ENCODE measurements at places on chromosomes 5 and 9.
A peak's percentile ranks its signal among the peaks of the same experiment; 100 is the strongest.

GRCh38 chr9:129685220-129685932, 19.9 kb downstream of the PRRX2 start:
- H3K4me1 ChIP-seq, result peaks cover 7% of the 10 kb centered on the region
- peaks cover 7% of the 10 kb centered on the region for H3K27me3 ChIP-seq
- H3K4me3 ChIP-seq, result no peak overlapping the region
- peak; percentile 79 for DNase-seq
- no peak overlapping the region for H3K27ac ChIP-seq

GRCh38 chr5:88142886-88143692, 125.6 kb downstream of the TMEM161B start:
- H3K4me3 ChIP-seq, result no peak overlapping the region
- no peaks in the 10 kb centered on the region for H3K4me1 ChIP-seq
- no peak overlapping the region for H3K27ac ChIP-seq
- no peak for DNase-seq
- H3K36me3 ChIP-seq, result no peaks in the 10 kb centered on the region
- peaks cover 15% of the 10 kb centered on the region for H3K27me3 ChIP-seq

DNA sequence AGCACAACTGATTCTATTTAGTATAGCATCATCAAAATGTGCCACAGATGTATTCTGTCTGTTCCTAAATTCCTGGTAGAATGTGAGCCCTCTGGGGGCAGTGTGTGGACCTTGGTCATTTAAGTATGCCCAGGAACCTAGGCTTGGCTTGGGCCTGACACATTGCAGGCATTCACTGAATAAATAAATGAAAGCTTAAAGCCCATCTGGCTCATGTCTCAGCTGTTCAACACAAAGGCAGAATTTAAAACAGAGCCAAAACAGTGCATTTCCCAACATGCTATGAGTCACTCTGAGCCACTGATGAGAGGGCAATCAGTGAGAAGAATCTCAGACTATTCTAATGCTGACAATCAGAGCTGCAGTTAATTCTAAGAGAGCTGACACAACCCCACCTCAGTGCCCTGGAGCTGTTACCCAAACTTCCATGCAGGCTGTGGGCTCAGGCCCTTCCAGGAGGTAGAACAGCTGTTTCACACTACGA, 8.1 kb downstream of the FAM193B start:
- DNase-seq, result peak; percentile 100
- H3K4me3 ChIP-seq, result peak overlapping the region; percentile 59
- H3K27ac ChIP-seq, result peak overlapping the region; percentile 97
- H3K4me1 ChIP-seq, result peaks cover 51% of the 10 kb centered on the region
- H3K27me3 ChIP-seq, result no peaks in the 10 kb centered on the region
- H3K36me3 ChIP-seq, result peaks cover 40% of the 10 kb centered on the region

DNA sequence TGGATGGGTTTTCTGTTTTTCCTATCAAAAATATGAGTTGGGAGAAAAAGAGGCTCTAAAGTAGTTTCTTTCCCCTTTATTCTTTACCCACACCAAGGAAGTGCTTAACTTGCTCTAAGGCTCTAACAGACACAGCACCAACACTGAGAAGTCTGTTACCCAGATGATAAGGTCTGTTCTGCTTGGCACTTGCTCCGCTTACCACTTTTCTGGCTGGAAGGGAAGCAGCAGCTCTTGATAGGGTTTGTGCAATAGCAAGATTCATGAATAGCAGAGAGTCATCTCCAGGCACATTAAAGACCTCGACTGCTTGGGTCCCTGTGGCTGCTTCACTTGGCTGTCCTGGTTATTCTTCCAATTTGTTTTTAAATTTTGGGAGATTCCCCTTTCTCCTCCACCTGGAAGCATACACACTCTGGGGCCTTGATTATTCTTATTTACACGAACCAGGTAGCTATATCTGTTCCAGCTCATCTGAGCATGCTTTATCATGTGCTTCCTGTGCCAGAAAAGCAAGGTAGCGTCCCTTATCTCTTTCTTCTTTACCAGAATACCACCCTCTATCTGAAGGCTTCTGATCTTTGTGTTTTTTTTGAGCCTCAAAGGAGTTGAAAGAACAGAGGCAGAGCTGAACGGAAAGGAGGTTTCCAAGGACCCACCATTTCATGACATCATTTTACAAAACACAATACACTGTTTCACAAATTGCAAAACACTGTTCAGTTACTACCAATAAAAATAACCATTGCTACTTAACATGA, 24.8 kb downstream of the PPP3R2 start:
- no peak overlapping the region for H3K27ac ChIP-seq
- H3K27me3 ChIP-seq, result no peaks in the 10 kb centered on the region
- peaks cover 29% of the 10 kb centered on the region for H3K36me3 ChIP-seq
- H3K4me1 ChIP-seq, result no peaks in the 10 kb centered on the region
- H3K4me3 ChIP-seq, result no peak overlapping the region
- DNase-seq, result no peak

All from MCF 10A (cell line).